Fibroblast of upper back skin (primary cell): ENCODE measurements at places on chromosomes 12 and 14.

- DNase-seq = peak; percentile 20
Measured at GRCh38 chr14:34018564-34019244, 67.8 kb upstream of the EGLN3 start.

DNA sequence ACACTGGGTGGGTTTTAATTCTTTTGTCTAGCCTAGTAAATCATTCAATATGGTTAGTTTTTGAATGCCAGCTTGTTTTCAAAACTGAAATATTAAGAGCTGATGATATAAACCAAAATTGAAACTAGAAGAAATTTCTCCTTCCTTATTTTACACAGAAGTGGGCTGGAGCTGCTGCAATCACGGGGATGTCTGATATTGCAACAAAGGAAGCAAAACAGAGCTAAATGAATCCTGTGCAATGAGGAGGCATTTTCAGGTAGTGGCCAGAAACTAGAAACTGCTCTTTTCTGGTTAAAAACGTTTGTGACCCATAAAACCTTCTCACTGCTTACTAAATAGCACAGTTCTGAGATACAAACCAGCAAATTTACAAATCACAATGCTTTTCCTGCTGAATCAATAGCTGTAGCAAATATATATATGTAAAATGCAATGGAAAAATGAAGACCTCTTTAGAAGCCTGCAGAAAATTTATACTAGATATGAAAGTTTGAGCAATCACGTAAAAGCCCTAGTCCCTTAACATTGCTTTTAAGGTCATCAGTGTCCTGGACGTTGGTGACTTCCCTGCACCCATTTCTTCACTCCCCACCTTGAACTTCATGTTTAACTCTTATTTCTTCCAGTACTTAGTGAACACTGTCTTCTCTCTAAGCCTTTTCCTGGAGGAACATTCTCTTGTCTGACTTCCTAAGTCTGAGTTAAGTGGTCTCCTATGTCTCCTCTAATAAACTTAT lies 15.9 kb upstream of the LRRK2 start:
- DNase-seq = no peak

GRCh38 chr14:51094282-51094821 lies 553 bp downstream of the TRIM9 start:
- no peak for DNase-seq

DNA sequence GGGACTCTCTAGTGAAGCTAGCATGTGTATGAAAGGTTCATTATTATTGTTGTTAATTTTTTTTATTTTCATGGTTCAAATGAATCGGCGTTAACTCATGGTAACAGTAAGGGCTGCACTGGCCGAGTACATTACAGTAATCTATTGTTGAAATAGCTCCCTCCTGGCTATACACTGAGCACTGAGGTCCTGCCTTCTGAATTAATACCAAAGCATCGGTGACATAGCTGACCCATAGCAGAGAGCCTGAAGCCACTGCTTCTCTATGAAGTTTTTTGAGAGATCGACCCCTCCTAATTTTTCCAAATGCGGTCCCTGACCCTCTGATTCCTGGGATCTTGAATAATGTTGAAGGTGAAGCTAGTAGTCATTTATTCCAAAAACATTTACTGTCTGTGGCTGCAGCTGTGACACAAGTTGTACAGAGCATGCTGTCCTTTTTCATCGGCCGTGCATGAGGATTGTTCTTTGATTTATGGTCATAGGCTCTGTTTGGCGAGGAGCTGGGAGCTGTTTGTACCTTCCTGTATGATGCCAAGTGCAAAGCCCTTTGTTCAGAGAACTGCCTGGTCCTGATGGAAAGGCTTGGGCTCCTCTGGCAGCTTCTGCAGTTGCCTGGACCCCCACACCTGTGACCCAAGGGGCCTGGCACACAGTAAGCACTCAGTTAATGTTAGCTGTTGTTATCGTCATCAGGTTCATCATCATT lies 486.5 kb downstream of the EGLN3 start:
- DNase-seq = no peak

DNA sequence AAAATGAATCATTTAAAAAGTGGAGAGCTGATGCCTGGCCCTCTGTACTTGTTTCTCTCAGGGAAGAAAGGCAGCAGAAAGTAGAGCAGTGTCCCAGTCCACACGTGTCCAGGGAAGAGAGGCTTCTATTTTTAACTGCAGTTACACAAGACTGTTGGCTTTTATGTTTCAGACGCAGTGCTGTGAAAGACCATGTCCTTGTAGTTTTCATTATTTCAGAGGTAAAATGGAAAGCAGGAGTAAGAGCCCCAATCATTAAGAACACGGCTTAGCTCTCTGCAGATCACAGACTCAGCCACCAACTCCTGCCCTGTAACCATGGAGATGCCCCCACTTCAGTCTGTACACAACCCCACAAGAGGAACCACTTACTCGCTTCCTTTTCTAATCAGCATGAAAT lies 336.3 kb downstream of the DAD1 start:
- DNase-seq = no peak

DNA sequence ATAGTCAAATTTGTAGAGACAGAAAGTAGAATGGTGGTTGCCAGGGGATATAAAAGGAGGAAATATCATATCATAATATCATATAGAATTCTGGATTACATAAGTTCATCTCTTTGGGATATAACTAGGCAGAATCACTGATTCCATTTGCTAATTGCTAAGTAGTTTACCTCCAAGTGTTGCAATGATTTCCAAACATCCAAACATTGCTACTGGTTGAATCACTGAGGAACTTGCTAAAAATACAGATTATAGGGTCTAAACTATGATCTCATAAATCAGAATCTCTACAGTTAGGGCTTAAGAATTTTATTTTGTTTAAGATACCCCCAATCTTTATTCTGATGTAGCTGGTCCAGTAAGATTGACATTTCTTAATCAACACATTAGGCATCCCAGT lies 16.1 kb upstream of the TAS2R42 start:
- no peak for DNase-seq

DNA sequence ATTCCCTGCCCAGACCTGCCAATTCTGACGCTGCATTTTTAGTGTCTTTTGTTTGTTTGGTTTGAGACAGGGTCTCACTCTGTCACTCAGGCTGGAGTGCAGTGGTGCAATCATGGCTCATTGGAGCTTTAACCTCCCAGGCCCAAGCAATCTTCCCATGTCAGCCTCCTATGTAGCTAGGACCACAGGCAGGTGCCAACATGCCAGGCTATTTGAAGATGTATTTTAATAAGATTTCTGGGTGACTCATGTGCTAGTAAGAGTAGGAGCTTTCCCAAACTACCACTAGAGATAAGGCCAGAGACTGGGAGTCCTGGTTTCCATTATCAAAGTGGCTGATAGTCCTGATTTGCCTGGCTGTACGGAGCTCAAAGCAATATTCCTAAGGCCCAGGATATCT lies 693.3 kb downstream of the MED13L start:
- no peak for DNase-seq

DNA sequence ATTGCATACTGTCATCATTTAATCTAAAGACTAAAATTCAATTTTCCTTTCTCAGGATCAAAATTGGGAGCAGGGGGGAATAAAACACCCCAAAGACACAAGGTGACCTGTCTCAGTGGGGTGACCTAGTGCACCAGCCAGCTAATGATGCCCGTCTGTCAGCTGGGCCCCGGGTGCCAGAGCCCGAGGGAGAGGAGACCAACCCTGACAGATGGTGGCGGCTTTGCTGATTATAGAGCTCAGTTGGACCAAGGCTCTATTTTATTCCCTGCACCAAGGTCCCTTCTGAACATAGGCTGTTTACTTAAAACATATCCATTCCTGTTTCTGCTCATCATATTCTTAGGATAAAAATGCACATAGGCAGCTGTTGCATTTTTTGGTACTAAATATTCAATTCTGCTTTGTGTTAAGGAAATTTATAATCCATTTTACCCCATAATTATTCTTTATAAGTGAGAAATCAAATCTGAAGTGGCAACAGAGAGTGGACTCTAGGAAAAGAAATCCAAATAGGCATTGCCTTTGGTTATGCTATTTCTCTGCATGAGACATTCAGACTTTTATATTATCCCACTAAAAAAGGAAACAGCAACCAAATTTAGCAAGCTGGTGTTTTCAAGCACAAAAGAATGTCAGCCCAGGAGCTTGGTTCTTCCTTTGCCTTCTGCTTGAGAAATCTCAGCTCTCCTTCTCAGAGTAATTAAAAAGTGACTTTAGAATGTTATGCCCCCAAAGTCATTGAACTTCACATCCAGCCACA lies 96.8 kb upstream of the IFNG-AS1 start:
- no peak for DNase-seq

DNA sequence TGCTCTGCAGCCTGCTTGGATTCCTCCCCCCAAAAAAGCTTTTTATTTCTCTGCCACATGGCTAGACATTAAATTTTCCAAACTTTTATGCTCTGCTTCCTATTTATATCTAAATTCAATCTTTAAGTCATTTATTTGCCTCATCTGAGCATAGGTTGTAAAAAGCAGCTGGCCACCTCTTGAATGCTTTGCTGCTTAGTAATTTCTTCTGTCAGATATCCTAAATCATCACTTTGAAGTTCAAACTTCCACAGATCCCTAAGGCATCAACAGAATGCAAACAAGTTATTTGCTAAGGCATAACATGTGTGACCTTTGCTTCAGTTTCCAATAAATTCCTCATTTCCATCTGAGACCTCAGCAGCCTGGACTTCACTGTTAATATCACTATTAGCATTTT lies 209.6 kb downstream of the FSCB start:
- DNase-seq = peak; percentile 47
